ENCODE measurements at places on chromosomes 13 and 19.

GRCh38 chr13:60120617-60121336 lies 43.0 kb downstream of the DIAPH3 start:
- no peak for DNase-seq

DNA sequence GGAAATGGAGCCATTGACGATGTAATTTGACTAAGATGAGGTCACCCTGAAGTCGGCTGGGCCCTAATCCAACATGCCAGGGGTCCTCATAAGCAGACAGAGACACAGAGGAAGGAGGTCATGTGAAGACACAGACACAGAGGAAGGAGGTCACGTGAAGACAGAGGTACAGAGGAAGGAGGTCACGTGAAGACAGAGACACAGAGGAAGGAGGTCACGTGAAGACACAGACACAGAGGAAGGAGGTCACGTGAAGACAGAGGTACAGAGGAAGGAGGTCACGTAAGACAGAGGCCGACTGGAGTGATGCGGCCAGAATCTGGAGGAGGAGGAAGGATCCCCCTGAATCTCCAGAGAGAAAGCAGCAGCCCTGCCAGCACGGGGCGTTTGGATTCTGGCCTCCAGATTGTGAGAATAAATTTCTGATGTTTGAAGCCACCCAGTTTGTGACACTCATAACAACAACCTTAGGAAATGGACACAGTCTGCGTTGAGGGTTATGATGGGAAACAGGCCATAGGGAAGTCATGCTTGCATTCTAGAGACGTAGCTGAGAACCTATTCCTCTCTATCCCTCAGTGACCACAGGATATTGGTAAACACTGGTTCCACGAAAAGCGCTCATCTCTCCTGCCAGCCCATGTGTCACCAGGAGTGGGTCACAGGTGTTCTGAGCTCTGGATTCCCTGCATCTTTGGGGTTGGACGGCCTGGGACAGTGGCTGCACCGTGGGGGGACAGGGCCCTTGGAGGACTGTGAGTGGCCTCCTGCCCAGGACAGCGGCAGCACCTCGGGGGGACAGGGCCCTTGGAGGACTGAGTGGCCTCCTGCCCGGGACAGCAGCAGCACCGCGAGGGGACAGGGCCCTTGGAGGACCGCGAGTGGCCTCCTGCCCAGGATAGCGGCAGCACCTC lies 108.5 kb downstream of the SOX1 start:
- no peak for DNase-seq

- no peak for DNase-seq
Measured at GRCh38 chr19:12453495-12453894, 12.7 kb upstream of the ZNF443 start.

DNA sequence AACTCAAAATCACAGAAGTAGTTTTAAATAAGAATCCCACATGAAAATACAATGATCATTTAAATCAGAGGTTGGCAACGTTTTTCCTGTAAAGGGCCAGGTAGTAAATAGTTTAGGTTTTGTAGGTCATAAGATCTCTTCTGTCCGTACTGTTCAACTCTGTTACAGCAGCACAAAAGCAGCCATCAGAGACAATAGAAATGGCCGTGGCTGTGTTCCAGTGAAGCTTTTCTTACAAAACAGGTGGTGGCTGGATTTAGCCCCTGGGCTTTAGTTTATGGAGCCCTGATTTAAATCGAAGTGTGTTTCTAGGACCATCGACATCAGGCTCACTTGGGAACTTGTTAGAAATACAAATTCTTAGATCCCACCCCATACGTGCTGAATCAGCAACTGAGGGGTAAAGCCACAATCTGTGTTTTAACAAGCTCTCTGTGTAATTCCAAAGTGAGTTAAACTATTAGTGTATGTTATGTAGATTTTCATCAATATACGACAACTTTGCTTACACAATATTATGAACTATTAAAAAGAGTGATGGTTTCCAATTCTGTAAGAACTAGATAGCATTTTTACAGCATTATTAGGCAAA lies 54.8 kb upstream of the MIR17HG start:
- DNase-seq = no peak

GRCh38 chr13:65336087-65336749 lies 1893.9 kb downstream of the PCDH9 start:
- DNase-seq = no peak

DNA sequence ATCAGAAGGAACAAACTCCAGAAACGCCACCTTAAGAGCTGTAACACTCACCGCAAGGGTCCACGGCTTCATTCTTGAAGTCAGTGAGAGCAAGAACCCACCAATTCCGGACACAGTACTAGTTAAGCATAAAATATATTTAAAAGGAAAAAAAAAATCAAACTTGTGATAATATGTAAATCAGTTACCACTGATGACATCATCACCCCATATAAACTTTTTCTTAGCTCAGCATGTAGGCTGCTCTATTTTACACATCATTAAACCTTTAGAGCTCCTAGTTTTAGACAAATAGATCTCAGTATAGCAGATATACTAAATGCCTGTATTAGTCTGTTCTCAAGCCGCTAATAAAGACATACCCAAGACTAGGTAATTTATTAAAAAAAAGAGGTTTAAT lies 668.1 kb downstream of the PCDH9 start:
- DNase-seq = no peak

DNA sequence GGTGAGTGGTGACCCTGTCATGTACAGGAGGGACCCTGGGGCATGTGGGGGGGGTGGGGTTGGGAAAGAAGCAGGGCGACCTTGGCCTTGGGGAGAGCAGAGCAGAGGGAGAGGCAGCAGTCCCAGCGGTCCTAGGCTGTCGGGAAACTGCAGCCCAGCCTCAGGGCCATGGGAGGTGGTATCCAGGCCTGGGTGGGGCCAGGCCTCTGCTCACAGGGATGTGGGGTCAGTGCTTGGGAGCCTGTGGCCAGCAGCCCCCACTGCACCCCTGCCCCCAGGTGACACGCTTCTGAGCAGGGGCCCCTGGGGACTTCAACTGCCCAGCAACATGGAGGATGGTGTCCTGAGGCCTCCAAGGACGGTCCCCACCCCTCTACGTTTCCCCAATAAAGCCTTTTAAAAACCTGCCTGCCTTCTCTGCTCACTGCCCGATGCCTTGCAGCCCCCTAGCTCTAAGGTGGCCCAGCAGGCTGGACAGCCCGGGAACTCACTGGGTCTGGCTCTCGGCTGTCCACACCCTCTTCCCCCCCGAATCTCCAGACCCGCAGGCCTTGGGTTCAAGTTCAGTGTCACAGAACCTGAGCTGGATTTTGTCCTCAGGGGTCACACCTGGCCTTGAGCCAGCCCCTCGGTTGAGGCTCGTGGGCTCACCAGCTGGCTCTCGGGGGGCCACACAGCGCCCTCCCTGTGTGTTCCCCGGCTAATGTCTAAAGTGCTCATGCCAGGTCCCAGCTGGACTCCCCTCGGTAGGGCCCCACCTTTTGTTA lies 6.9 kb downstream of the PNKP start:
- DNase-seq = no peak

DNA sequence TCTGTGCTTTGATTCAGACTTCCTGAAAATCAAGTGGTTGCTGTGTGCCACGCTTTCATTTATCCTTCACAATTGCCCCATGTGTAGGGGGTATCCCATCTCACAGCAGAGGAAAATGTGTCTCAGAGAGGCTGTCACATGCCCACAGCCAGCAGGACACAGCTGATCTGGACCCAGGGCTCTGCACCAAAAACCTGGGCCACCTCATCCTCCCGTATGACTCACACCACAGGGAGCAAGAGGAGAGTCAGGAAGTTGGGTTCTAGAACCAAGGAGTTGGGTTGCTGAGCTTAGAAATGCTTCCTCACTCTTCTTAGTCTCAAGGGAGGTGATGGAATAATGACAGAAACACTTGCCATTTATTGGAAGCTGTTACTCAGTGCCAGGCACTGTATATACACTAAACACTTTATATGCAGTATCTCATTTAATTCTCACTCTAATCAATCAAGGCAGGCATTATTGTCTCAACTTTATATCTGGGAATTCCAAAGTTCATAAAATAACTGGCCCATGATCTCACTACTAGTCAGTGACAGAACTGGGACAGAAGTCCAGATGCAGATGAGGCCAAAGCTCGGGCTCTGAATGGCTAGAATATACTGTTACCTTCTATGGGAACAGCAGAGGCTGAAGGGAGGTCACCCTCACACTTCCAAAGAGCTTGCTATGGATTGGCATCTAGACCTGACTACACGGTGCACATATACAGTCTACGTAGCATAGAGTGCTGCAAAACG lies 47.7 kb upstream of the ATP12A start:
- no peak for DNase-seq

- DNase-seq = no peak
Measured at GRCh38 chr13:110103534-110103933, 203.4 kb downstream of the COL4A1 start.

- DNase-seq = no peak
Measured at GRCh38 chr19:56191115-56191514, 6.5 kb downstream of the ZSCAN5B start.

GRCh38 chr19:58182577-58182988 lies 278 bp upstream of the ZNF274 start:
- no peak for DNase-seq

DNA sequence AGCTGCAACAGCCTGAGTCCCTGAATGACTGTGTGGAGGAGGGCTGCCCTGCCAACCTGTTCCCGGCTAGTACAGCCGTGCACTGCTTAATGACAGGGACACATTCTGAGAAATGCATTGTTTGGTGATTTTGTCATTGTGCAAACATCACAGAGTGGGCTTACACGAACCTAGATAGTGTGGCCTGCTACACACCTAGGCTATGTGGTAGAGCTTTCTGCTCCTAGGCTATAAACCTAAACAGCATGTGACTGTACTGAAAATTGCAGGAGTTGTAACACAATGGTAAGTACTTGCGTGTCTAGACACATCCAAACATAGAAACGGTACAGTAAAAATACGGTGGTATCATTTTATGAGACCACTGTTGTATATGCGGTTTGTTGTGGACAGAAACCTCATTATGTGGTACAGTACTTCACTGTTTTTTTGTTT lies 35.0 kb downstream of the VASP start:
- DNase-seq = no peak

GRCh38 chr19:16821081-16821480 lies 8.1 kb upstream of the SIN3B start:
- DNase-seq = no peak

DNA sequence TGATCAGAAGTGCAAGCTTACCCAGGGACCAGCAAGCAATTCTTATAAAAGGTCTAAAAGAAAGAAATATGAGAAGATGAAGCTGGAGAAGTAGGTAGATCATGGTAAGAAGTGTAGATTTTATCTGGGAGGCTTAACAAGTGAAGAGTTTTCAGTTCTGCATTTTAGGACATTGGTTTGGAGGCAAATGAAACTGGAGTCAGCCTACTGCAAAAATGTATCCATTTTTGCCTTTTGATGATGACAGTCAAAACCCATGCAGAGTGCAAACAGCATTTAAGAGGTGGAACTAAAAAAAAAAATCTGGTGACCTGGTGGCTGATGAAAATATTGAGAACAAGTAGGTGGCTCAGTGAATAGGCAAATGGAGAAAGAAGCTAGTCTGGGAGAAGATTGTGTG lies 216.9 kb downstream of the DNAJC15 start:
- no peak for DNase-seq

DNA sequence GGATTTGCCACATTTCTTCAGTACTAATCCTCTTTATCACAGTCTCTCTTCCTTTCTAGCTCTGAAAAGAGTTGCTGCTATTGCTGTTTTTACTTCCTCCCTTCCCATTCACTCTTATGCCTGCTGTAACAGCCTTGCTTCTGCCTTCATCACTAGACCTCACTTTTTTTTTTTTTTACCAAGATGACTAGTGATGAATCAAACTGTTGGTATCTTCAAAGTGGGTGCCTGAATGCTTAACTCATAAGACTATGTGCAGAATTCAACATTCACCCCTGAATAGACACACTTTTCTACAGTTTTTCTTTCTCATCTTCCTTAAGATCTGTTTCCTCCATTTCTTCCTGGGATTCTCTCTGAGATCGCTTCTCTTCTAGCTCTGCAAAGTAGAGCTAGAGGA lies 217.2 kb upstream of the HTR2A start:
- no peak for DNase-seq

DNA sequence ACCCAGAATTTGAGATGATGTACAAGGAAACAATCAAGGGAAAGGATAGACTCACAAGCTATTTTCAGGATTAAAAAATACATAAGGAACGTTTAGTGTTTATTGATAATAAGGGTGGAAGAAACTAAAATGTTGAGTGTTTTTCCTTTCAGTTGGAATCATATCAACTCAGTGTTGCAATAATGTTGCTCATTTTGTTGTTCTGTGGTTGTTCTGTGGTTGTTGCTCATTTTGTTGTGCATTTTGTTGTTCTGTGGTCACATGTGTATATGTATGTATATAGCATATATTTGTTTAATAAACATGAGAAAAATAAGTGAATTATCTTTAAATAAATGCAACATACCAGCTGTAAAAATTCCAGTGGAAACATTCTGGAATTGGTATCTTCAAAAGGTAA lies 262.4 kb upstream of the SPRY2 start:
- no peak for DNase-seq

GRCh38 chr13:24183741-24184182 lies 23.2 kb downstream of the SPATA13 start:
- no peak for DNase-seq

GRCh38 chr13:113299951-113300350 lies 2.9 kb downstream of the LAMP1 start:
- no peak for DNase-seq

DNA sequence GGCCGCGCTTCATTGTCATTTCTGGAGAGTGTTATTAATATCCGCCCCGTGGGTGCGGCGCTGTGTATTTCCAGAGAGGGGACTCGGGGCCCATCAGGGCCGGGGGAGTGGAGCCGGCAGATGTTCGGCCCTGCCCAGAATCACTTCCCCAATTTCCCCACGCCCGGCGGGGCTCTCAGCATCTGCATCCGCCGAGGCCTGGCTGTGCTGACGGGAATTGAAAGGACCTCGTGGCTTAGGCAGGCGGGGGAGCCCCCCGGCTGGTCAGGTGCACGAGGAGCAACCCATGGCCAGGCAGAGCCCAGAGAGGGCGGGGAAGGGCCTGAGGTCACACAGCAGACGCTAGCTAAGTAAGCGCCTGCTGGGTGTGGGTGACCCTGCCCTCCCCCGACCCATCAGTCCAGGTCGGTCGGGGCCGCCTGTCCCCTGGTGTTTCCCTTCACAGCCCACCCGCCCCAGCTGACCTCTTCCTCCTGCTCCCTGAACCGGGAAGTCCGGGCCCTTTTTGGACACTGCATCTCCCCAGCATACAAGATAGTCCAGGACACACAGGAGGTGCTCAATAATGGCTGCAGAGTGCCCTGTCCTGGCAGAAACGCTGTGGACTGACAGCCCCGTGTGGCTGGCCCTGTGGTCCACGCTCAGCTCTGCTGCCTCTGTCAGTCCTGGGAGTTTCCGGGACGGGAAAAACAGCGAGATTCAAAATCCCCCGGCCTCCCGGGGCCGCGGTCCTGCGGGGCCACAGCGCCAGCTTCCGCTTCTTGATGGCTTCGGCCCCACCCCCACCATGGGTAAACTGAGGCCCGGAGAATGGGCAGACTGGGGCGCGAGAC lies 22.1 kb downstream of the ARID3A start:
- peak; percentile 84 for DNase-seq

Data from lower lobe of right lung (tissue), 2 donors.